Lower lobe of right lung (tissue), 2 donors: ENCODE measurements at places on chromosomes 2 and 18. TPM values are rescaled to one million over a fixed set of nuclear protein-coding genes. Genes with fewer than 3 reads are reported as not detected.
A peak's percentile ranks its signal among the peaks of the same experiment; 100 is the strongest.

- no peaks in the 10 kb centered on the region for H3K27me3 ChIP-seq
- no peak overlapping the region for H3K27ac ChIP-seq
- DNase-seq, result no peak
- H3K36me3 ChIP-seq, result no peaks in the 10 kb centered on the region
- no peak overlapping the region for H3K4me3 ChIP-seq
These were observed 691.1 kb upstream of the PIK3C3 start for GRCh38 chr18:41263956-41264355.

GRCh38 chr2:112021781-112022231 is 33.3 kb upstream of the TMEM87B start:
- no peaks in the 10 kb centered on the region for H3K4me1 ChIP-seq
- no peak overlapping the region for H3K27ac ChIP-seq
- peaks cover 33% of the 10 kb centered on the region for H3K36me3 ChIP-seq
- no peak for DNase-seq

ARL4C gene
- total RNA-seq, result 13.4 TPM

DNA sequence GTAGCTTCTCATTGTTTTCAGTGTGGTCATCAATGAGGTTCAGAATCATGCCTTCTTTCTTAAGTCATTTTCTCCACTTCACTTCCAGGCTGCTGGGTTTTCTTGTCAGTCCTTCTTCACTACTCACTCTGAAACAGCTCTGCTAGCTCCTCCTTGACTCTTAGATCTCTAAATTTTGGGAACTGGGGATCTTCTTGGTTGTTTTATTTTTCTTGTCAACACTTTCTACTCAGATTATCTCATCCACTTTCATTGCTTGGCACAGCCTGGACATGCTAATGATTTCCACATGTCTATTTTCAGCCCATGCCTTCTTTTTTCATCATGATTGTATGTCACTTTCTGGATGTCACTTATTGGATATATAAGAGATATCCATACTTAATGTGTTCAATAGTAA is 517.8 kb upstream of the DSEL start:
- no peaks in the 10 kb centered on the region for H3K27me3 ChIP-seq
- H3K4me3 ChIP-seq, result no peak overlapping the region
- no peak overlapping the region for H3K27ac ChIP-seq
- H3K4me1 ChIP-seq, result no peaks in the 10 kb centered on the region
- DNase-seq, result no peak

DNA sequence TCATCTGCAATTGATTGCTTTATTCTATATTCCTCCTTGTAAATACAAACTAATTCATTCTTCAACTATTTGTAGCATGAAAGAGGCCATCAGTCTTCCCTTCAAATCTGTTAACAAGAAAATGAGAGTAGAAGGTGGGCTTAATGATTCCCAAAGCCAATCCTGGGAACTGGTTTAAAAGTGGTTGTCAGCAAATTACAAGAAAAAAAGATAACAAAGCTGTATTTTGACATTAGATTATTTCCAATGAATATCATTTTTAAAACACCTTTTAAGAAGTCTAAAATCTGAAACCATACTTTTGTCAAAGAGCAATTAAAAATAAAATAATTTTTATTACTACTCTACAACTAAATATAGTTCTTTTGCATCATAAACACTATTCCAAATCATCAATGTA is 139.2 kb downstream of the DYM start:
- no peaks in the 10 kb centered on the region for H3K4me1 ChIP-seq
- no peak overlapping the region for H3K4me3 ChIP-seq
- H3K27me3 ChIP-seq, result no peaks in the 10 kb centered on the region
- DNase-seq, result no peak
- no peaks in the 10 kb centered on the region for H3K36me3 ChIP-seq
- no peak overlapping the region for H3K27ac ChIP-seq

DNA sequence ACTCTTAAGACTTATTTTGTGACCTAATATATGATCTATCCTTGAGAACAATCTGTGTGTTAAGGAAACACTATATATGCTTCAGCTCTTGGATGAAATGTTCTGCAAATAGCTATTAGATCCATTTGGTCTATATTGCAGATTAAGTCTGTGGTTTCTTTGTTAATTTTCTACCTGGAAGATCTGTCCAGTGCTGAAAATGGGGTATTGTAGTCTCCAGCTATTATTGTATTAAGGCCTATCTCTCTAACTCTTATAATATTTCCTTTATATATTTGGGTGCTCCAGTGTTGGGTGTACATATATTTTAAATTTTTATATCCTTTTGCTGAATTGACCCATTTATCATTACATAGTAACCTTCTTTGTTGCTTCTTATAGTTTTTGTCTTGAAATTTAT is 992.7 kb upstream of the CDH2 start:
- H3K4me3 ChIP-seq, result no peak overlapping the region
- H3K27me3 ChIP-seq, result no peaks in the 10 kb centered on the region
- H3K4me1 ChIP-seq, result no peaks in the 10 kb centered on the region
- no peaks in the 10 kb centered on the region for H3K36me3 ChIP-seq
- no peak for DNase-seq

GRCh38 chr2:79041032-79041448 is 15.5 kb downstream of the REG3G start:
- H3K4me3 ChIP-seq, result no peak overlapping the region
- H3K4me1 ChIP-seq, result no peaks in the 10 kb centered on the region
- no peaks in the 10 kb centered on the region for H3K36me3 ChIP-seq
- no peak for DNase-seq
- no peak overlapping the region for H3K27ac ChIP-seq

HMSD gene
- 1.6 TPM for total RNA-seq

DNA sequence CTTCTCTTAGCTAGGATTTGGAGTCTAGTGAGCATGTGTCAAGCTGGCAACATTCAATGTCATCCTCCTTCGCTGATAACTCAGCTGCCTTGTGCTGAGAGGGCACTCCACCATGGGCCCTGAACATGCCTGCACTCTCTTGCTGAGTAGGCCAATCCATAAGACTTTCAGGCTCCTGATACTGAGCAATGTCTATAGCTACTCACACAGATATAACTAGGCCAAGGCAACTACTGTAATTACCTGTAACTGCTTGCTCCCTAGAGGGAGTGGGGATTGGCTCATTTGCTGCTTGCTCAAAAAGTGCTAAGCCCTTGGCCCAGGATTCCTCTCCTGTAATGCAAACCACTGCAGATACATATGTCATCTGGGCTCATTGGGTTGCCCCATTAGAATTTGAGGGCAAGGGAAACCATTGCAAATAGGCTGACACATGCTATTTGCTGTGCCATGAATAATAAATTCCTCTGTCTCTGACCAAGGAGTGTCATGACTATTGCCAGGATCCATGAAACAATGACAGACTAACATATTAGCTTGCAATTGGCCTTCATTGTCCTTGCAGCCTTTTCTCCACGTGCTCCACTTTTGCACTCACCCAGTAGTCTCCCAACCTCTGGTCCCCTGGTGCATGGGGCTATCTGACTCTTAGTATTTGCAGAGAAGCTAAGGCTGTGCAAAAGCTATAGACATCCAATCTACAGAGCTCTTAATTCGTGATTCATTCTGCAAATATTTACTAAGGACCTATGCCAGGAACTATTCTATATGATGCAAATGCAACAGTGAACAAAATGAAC is 36.9 kb upstream of the BMPR2 start:
- no peaks in the 10 kb centered on the region for H3K27me3 ChIP-seq
- H3K36me3 ChIP-seq, result no peaks in the 10 kb centered on the region
- no peaks in the 10 kb centered on the region for H3K4me1 ChIP-seq
- no peak overlapping the region for H3K27ac ChIP-seq
- DNase-seq, result no peak

DNA sequence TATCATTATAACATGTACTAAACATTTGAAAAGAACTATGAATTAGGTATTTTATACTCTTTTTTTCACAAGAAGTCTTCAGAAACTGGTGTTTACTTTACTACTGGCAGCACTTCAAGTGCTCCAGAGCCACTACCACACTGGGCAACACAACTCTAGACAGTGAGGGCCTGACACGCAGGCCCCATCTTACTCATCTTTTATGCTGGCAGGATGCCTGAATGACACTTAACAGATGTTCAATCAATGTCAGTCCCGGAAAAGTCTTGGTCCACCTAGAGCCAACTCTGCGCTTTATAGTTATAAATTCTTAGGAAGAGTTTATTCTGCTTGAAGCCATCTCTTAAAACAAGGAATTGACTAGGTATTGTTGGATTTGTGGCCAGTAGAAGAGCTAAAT is 8.7 kb upstream of the WIPF1 start:
- no peak for DNase-seq
- peaks cover 37% of the 10 kb centered on the region for H3K4me1 ChIP-seq
- H3K27me3 ChIP-seq, result no peaks in the 10 kb centered on the region
- H3K36me3 ChIP-seq, result no peaks in the 10 kb centered on the region
- no peak overlapping the region for H3K27ac ChIP-seq
- no peak overlapping the region for H3K4me3 ChIP-seq

- peaks cover 3% of the 10 kb centered on the region for H3K36me3 ChIP-seq
- no peaks in the 10 kb centered on the region for H3K27me3 ChIP-seq
- H3K4me3 ChIP-seq, result peak overlapping the region; percentile 83
- peak overlapping the region; percentile 76 for H3K27ac ChIP-seq
These were observed 770 bp downstream of the ZNF396 start for GRCh38 chr18:35376393-35376741.

GRCh38 chr18:70354771-70355170 is 65.9 kb downstream of the SOCS6 start:
- H3K27me3 ChIP-seq, result no peaks in the 10 kb centered on the region
- H3K27ac ChIP-seq, result no peak overlapping the region
- no peak for DNase-seq

- H3K4me1 ChIP-seq, result no peaks in the 10 kb centered on the region
- DNase-seq, result no peak
- no peaks in the 10 kb centered on the region for H3K36me3 ChIP-seq
- H3K27me3 ChIP-seq, result no peaks in the 10 kb centered on the region
- H3K27ac ChIP-seq, result no peak overlapping the region
- no peak overlapping the region for H3K4me3 ChIP-seq
These were observed 103.5 kb downstream of the NOL4 start for GRCh38 chr18:34121200-34121721.

AKAIN1 gene
- not detected for total RNA-seq

DNA sequence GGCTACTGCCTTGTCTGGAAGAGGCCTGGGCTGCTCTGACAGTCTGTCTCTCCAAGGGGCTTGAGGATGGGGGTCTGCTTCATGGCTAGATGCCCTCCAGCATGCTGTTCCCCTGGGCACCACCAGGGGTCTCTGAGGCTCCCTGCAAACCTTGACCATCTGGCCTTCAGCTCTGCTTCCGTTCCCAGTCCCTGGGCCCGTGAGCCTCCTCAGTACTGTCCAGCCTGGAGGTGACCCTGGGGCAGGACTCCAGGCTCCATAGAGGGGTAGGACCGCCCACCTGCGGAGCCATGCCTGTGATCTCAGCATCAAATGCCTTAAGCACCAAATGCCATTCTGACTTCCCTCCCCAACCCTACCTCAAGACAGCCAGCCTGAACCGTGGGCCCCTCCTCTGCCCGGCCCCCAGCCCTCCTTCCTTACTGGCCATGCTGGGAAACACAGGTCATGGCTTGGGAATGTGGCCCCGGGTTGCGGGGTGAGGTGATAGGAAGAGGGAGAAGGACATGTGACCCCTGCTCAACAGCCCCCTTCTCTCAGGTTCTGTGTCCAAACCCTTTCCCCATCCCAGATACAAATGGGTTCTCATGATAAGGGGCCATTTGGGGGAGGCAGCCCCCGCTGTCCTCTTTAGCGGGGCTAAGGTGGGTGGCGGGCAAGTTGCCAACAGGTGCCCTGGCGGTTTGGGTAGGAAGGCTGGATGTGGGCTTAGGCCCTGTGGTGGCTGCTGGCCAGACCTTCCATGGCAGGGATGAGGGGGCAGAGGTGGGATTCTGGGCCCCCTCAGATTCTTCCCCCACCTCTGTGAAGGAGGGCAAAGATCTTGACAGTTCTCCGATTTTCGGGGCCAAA is 25.0 kb downstream of the SPEG start:
- no peaks in the 10 kb centered on the region for H3K36me3 ChIP-seq
- peaks cover 17% of the 10 kb centered on the region for H3K27me3 ChIP-seq
- peaks cover 4% of the 10 kb centered on the region for H3K4me1 ChIP-seq
- no peak overlapping the region for H3K4me3 ChIP-seq
- no peak overlapping the region for H3K27ac ChIP-seq

LAMA1 gene
- 0.65 TPM for total RNA-seq

DNA sequence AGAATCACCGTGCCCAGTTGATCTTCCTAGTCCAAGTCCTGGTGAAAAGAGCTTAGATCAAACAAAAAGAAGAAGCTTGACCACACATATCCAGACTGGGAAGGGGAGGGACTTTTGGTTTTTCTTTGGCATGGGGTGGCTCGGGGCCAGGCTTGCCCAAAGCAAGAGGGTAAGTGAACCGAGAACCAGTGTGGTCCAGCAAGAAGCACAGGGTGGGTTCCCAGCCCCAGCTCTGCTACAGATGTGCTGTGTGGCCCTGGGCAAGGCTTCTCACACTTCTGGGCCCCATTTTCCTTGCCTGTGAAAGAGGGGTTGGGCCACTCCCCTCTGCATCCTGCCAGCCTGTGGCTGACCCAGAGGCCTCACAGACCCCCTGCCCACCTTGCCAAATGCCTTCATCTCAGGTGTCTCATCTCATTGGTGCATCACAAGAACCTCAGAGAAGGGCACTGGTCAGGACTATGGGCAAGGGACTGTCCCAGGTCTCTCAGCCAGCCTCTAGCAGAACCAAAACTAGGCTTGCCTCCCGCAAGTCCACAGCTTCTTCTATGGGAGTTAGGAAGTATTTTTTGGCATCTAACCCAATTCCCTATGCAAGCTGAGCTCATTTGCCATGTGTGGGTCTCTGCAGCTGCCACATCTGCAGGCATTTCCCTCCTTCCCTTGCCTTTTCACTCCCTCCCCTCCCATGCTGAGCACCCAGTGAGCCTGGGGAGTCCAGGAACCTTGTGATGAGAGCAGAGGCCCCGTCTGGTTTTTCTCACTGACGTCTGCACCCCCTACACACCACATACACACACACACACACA is 6.9 kb downstream of the ATP6V1B1 start:
- peaks cover 14% of the 10 kb centered on the region for H3K27me3 ChIP-seq
- H3K4me1 ChIP-seq, result peaks cover 3% of the 10 kb centered on the region
- H3K4me3 ChIP-seq, result no peak overlapping the region
- no peak for DNase-seq
- H3K36me3 ChIP-seq, result no peaks in the 10 kb centered on the region
- no peak overlapping the region for H3K27ac ChIP-seq

FAM228A gene
- 0.89 TPM for total RNA-seq

RNF144A gene
- total RNA-seq, result 13.9 TPM

TMEM163 gene
- 31.9 TPM for total RNA-seq

PLEKHA3 gene
- total RNA-seq, result 35.1 TPM

PLEKHH2 gene
- 42.0 TPM for total RNA-seq

GRCh38 chr2:134457765-134458472 is 204.0 kb downstream of the MGAT5 start:
- peak; percentile 68 for DNase-seq
- no peaks in the 10 kb centered on the region for H3K27me3 ChIP-seq
- H3K36me3 ChIP-seq, result peaks cover 4% of the 10 kb centered on the region
- no peak overlapping the region for H3K4me3 ChIP-seq
- peaks cover 8% of the 10 kb centered on the region for H3K4me1 ChIP-seq
